ENCODE measurements at places on chromosomes 13 and 19. TPM values are rescaled to one million over a fixed set of nuclear protein-coding genes. Genes with fewer than 3 reads are reported as not detected.

DNA sequence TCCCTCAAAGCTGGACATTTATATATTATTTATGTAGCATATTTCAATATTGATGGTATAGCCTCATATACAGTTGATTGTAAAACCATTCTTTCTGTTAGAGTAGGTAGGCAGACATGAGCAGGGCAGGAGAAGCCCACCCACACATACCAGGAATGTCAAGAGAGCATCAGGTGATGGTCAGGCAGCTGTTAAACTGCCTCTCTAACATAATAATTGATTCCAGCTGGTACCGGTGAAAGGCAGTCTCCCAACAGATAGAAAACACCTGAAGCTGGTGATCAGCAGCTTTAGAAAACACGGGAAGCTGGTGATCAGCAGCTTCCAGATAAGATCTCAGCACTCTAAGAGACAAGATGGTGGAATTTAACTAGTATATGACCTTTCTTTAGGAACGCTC lies 132.9 kb downstream of the SLITRK6 start:
- H3K36me3 ChIP-seq, result no peaks in the 10 kb centered on the region
- no peak overlapping the region for H3K4me3 ChIP-seq
- H3K27ac ChIP-seq, result no peak overlapping the region
- no peak for DNase-seq
- no peaks in the 10 kb centered on the region for H3K4me1 ChIP-seq
- H3K27me3 ChIP-seq, result no peaks in the 10 kb centered on the region

The TPTE2 gene
- total RNA-seq, result not detected

- H3K36me3 ChIP-seq, result no peaks in the 10 kb centered on the region
- no peak overlapping the region for H3K4me3 ChIP-seq
- H3K4me1 ChIP-seq, result peaks cover 5% of the 10 kb centered on the region
- no peak for DNase-seq
- no peak overlapping the region for H3K27ac ChIP-seq
Observed at GRCh38 chr13:79429309-79429708, 23.3 kb upstream of the RBM26 start.

The PTH2 gene
- not detected for total RNA-seq

GRCh38 chr13:51266642-51267041 lies 44.4 kb downstream of the FAM124A start:
- H3K27me3 ChIP-seq, result peaks cover 16% of the 10 kb centered on the region
- DNase-seq, result no peak
- no peaks in the 10 kb centered on the region for H3K36me3 ChIP-seq
- H3K4me3 ChIP-seq, result no peak overlapping the region

DNA sequence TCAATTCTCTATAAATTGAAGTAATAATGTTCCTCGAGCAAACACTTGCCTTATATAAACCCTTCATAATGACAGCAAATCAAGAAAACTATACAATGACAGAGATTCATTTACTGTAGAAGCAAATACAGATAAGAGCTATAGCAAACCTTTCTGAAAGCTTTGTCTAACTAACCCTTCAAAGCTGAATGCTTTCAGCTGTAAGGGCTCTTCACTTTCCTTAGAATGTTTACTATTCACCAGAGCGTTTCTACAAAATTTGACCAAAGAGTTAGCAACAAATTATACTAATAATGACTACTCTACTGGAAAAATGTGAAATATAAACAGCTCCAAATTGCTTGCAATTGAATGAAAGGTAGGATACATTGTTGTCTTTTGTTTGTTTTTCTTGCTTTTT lies 218.1 kb downstream of the SLITRK5 start:
- no peaks in the 10 kb centered on the region for H3K27me3 ChIP-seq
- no peaks in the 10 kb centered on the region for H3K36me3 ChIP-seq
- no peak for DNase-seq
- H3K4me3 ChIP-seq, result no peak overlapping the region
- no peak overlapping the region for H3K27ac ChIP-seq
